A673 (cell line): ENCODE measurements at places on chromosomes 16 and 17. TPM values are rescaled to one million over a fixed set of nuclear protein-coding genes. Genes with fewer than 3 reads are reported as not detected.

Gene C1QTNF8
- not detected in 2 replicates for total RNA-seq

Gene GH1
- not detected in 2 replicates for total RNA-seq

Gene DYNLRB2
- total RNA-seq: not detected in 2 replicates

Gene GCGR
- not detected in 2 replicates for total RNA-seq

Gene ASB16
- 0.17 TPM in 1 of 2 replicates, not detected in the other for total RNA-seq

GRCh38 chr17:43962479-43962878 is 8.7 kb upstream of the PYY start:
- no peak for DNase-seq

DNA sequence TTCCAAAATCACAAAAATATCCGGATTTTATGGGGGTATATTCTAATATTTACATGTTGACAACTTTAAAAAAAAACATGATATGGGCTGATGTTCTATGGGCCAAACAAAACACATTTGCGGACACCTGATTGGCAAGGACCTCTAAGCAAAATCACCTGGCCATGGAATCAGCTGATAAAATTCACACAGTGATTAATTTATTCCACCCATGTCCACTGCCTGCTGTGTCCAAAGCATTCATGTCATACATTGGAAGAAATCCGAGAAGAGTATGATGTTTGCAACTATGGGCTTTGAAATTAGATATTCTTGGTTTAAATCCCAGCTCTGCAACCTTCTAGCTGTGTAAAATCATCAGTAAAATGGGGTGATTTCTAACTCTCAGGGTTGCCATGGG is 538.7 kb downstream of the HAPSTR1 start:
- DNase-seq: no peak

GRCh38 chr16:11494433-11494832 is 92.3 kb downstream of the LITAF start:
- no peak for DNase-seq

GRCh38 chr17:82474223-82475010 is 15.9 kb downstream of the NARF start:
- no peak for DNase-seq
